ENCODE measurements at places on chromosomes 4 and X. TPM values are rescaled to one million over a fixed set of nuclear protein-coding genes. Genes with fewer than 3 reads are reported as not detected.

- DNase-seq, result no peak
Measured at GRCh38 chr4:88757776-88758175, 60.1 kb upstream of the NAP1L5 start.

- DNase-seq, result no peak
Measured at GRCh38 chr4:26803211-26803861, 57.3 kb upstream of the STIM2 start.

GRCh38 chrX:146481735-146482134, 327.8 kb upstream of the CXorf51B start:
- no peak for DNase-seq

DNA sequence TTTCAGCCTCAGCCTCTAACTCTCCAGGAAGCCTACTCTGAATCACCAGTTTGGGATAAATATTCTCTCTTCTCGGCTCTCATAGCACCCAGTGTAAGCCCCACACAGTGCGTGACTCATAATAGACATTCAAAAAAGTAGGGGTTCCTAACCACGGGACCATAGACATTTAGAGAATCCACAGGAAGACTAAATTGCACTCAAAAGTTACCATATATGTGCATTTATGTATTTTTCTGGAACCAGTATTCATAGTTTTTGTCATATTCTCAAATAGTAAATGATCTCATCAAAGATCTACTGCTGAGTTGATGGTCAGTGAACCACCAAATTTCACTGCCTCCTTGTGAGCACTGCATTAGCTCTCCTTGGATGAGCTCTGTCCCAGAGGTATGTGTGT, 625.7 kb downstream of the SMARCA1 start:
- no peak for DNase-seq

GRCh38 chrX:123157586-123157985, 26.5 kb upstream of the GRIA3 start:
- DNase-seq, result no peak

- DNase-seq, result no peak
Measured at GRCh38 chrX:136262243-136262642, 11.0 kb upstream of the MAP7D3 start.

- no peak for DNase-seq
Measured at GRCh38 chr4:68810919-68811318, 4.9 kb upstream of the UGT2B10 start.

LANCL3 gene
- total RNA-seq, result 0.12 TPM

CDKL2 gene
- total RNA-seq, result not detected

ALAS2 gene
- 15.6 TPM for total RNA-seq
